ENCODE measurements at places on chromosomes 1 and 21.
A peak's percentile ranks its signal among the peaks of the same experiment; 100 is the strongest.

GRCh38 chr1:216390956-216391355, 32.3 kb downstream of the USH2A start:
- DNase-seq = no peak

GRCh38 chr21:38467911-38468310, 30.4 kb downstream of the ERG start:
- no peak for DNase-seq

DNA sequence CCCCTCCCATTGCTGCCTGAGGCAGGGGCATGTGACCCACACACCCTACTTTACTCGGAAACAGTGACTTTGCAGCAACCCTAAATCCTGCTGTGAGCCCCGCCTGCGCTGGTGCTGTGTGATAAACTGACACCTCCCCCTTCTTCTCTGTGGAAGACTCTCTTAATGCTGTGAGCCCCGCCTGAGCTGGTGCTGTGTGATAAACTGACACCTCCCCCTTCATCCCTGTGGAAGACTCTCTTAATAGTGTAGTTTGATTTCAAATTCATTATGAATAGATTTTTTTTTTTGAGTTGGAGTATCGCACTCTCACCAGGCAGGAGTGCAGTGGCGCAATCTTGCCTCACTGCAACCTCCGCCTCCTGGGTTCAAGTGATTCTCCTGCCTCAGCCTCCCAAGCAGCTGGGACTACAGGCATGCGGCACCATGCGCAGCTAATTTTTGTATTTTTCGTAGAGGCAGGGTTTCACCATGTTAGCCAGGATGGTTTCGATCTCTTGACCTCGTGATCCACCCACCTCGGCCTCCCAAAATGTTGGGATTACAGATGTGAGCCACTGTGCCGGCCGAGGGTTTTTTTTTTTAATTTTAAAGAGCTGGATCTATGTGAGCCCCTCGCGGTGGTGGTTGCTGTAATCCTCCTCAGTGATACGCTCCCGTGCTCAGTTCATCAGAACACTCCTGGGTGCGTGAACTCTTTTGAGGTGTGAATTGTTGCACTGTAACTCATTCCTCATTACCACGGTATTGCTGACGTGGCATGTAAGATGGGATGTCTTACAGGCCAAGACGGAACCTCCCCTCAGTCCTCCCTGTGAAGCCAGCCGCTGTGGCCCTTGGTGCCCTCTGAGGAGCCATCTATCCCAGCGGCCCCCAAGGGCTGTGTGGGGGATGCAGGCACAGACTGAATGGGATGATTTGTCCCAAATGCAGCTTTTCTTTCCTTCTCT, 60.3 kb downstream of the GALNT2 start:
- no peak for DNase-seq

- no peak for DNase-seq
Measured at GRCh38 chr1:8677782-8678181, 139.7 kb downstream of the RERE start.

DNA sequence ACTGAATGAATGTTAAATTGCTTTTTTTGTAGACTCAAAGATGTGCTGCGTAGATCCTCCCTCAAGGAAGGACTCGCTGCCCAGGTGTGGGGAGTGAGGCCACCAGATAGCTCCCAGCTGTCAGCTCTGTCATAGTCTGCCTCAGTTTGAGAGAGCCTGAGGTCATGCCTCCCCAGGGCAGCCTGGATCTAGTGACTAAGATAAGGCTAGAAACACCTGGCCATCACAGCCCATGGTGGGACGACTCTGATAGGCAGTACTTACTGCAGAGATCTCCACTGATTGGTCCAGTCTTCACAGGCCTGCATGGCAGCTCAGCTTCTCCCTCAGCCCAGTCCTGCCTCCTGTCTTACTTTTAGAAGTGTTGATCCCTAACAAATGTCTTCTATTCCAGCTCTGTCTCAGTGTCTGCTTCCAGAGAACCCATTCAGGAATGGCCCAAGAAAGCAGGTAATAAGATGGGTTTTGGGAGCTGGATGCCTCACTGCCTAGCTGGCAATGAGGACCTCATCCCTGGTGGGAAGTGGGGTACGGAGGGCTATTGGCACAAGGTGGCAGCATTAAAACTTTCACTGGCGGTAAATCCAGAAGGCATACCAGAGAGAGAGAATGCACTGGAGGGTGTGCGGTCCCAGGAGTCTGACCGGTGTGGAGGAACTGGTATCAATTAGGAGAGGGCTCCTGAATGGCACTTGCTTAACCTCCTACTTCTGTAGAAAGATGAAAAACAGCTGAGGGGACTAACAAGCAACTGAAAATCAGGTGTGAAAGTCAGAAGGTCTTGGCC, 55.3 kb upstream of the GPR37L1 start:
- no peak for DNase-seq

- no peak for DNase-seq
Measured at GRCh38 chr1:155513300-155513916, 49.2 kb downstream of the ASH1L start.

DNA sequence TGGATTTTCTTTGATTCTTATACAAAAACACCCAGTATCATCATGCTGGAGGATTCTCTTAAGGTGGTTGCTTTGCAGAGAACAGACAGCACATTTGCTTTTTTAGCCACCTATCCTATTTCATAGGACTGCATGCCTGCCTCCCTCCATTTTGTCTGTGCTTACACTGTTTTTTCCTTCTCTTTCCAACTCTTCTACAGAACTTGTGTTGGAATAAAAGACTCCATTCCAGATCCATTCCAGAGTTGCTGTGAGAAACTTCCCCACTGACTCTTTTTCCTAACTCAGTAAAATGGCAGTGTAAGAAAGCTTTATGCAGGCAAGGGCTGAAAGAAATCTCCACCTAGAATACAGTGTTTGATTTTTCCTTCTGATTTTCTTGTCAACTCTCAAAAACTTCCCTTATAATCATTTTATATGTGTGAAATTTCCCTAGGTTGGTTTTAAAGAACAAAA, 5.2 kb upstream of the ARID1A start:
- DNase-seq = peak; percentile 32

DNA sequence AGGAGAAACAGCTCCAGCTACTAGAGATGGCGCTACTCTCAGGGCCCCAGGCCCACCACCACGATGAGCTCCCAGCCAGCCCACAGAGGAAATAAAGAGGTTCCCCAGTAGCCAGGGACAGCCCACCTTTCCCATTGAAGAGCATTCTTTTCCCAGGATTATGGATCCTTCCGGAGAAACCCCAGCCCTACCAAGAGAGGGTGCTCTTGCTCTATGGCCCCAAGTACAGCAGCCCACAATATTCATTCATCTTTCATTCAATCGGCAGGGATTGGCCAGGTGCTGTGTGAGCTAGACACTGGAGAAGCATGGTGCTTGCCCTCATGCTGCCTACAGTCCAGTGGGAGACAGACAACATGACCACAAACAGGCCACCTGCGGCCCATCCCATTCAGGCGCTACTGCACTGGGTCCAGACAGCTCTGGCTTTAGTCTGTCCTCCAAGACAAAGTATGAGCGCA, 29.9 kb downstream of the PMVK start:
- DNase-seq = no peak

DNA sequence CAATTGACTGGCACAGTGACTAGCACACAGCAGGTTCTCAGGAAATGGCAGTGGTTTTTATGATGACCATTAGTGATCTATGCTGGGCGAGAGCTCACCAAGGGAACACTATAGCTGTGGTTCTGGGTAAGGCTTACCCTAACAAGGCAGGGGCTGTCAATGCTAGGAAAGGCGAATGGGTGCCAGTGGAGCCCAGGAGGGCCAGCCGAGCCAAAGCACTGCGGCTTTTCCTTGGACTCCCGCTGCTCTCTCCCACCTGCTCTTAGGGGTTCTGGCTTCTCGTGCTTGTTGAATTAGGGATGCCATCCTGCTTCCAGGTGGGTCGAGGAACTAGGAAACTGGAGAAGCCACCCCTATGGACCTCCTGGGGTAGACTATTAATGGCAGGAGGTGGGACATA, 10.0 kb upstream of the A3GALT2 start:
- DNase-seq = no peak

GRCh38 chr1:153548722-153549688, at the start of gene S100A3:
TSS of gene S100A3 (minus strand) at chr1:153549258. CDS start at chr1:153548485, 773 bp downstream.
- peak; percentile 71 for DNase-seq

GRCh38 chr1:27528818-27529703, 39.1 kb upstream of the WASF2 start:
- no peak for DNase-seq

- DNase-seq = no peak
Measured at GRCh38 chr1:165508291-165508690, 35.5 kb upstream of the LRRC52 start.

- DNase-seq = no peak
Measured at GRCh38 chr1:199867601-199868000, 159.9 kb upstream of the NR5A2 start.

DNA sequence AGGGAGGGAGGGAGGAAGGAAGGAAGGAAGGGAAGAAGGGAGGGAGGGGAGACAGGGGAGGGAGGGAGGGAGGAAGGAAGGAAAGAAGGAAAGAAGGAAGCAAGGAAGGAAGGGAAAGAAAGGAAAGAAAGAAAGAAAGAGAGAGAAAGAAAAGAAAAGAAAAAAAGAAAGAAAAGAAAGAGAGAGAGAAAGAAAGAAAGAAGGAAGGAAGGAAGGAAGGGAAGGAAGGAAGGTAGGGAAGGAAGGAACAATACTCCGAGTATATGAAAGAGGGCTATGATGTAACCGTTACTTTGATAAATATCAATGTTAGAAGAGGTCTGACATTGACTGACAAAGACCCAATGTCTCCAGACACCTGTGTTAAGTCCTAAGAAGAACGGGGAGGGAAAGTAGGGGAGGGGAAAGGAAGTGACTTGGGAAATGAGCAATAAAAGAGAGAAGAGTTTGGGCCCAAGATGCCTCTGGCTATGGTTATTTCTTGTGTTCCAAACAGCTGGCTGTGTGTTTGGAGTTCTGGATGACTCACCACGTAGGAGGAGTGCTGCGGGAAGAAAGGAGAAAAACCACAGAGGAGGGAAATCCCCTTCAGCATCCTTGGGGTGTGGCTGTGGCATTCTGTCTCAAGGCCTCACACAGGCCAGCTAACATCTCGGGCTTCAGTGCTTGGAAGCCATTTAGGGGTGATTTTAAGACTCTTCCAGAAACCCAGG, 37.0 kb upstream of the RXRG start:
- no peak for DNase-seq
